ENCODE measurements at places on chromosomes 6 and 20. TPM values are rescaled to one million over a fixed set of nuclear protein-coding genes. Genes with fewer than 3 reads are reported as not detected.

SLC22A1 gene
- 0.55 TPM for polyA plus RNA-seq

UBE2C gene
- not detected for polyA plus RNA-seq

NPEPL1 gene
- 0.15 TPM for polyA plus RNA-seq

CFAP61 gene
- 12.1 TPM for polyA plus RNA-seq

ECT2L gene
- 0.31 TPM for polyA plus RNA-seq

SYNDIG1 gene
- 92.0 TPM for polyA plus RNA-seq

LY6G5C gene
- polyA plus RNA-seq: 2.4 TPM

BIRC7 gene
- polyA plus RNA-seq: not detected

EPHA7 gene
- 33.8 TPM for polyA plus RNA-seq

FAXC gene
- polyA plus RNA-seq: 36.1 TPM

PNPLA1 gene
- polyA plus RNA-seq: not detected

BACH2 gene
- not detected for polyA plus RNA-seq

FAM209B gene
- polyA plus RNA-seq: 0.99 TPM

MUC21 gene
- not detected for polyA plus RNA-seq

THEMIS gene
- not detected for polyA plus RNA-seq

LAMA4 gene
- polyA plus RNA-seq: 11.7 TPM

RBM24 gene
- not detected for polyA plus RNA-seq

COL10A1 gene
- 0.09 TPM for polyA plus RNA-seq

GRIK2 gene
- 15.1 TPM for polyA plus RNA-seq

SIRPD gene
- not detected for polyA plus RNA-seq

PPT2 gene
- polyA plus RNA-seq: 16.8 TPM

SLC17A1 gene
- not detected for polyA plus RNA-seq

HSF2 gene
- polyA plus RNA-seq: 27.2 TPM

LAMA2 gene
- polyA plus RNA-seq: 1.2 TPM

L3MBTL1 gene
- 3.1 TPM for polyA plus RNA-seq

ASIP gene
- polyA plus RNA-seq: not detected

Measured in Purkinje cell (primary cell).